SJSA1 (cell line): ENCODE measurements at places on chromosomes 11 and 22. TPM values are rescaled to one million over a fixed set of nuclear protein-coding genes. Genes with fewer than 3 reads are reported as not detected.

The BIK gene
- total RNA-seq, result 1.4 and 2.2 TPM in 2 replicates

The MPEG1 gene
- not detected in 2 replicates for total RNA-seq

The MFRP gene
- not detected in 2 replicates for total RNA-seq

The PANX2 gene
- 0.13 and 0.58 TPM in 2 replicates for total RNA-seq

The KMT2A gene
- 12.8 and 13.4 TPM in 2 replicates for total RNA-seq

The GP1BB gene
- total RNA-seq, result 0.53 and 4.9 TPM in 2 replicates

The RFPL1 gene
- not detected in 2 replicates for total RNA-seq

The POU2AF2 gene
- not detected in 2 replicates for total RNA-seq

The USP2 gene
- 0.21 TPM in 1 of 2 replicates, not detected in the other for total RNA-seq

The OR5P2 gene
- total RNA-seq, result 0.16 and 0.37 TPM in 2 replicates

The ASCC2 gene
- 47.0 and 51.9 TPM in 2 replicates for total RNA-seq

The PAX6 gene
- 1.7 and 2.9 TPM in 2 replicates for total RNA-seq

The YPEL4 gene
- total RNA-seq, result not detected in 2 replicates

The SIRT3 gene
- 2.3 and 7.1 TPM in 2 replicates for total RNA-seq

The POTEH gene
- total RNA-seq, result not detected in 2 replicates
